CD4-positive, alpha-beta memory T cell (primary cell): ENCODE measurements at places on chromosomes 16 and 17. TPM values are rescaled to one million over a fixed set of nuclear protein-coding genes. Genes with fewer than 3 reads are reported as not detected.

DNA sequence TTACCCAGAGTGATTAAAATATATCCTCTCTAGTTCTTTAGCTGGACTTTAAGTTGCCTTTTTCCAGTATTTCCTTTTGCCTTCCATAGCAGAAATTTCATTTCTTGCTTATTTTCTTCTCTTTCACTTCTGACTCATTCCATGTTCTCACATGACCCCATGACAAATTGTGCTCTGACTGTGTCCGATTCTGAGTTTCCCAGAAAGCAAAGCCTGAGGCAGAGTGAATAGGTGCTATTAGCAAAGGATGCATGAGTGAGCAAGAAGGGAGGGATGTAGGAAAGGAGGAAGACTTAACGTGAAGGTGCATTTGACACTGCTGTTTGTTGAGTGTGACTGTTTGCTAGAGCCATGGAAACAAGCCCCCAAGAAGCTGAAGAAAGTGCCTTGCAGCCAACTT lies 82.6 kb upstream of the CNTNAP4 start:
- no peak for DNase-seq

DNA sequence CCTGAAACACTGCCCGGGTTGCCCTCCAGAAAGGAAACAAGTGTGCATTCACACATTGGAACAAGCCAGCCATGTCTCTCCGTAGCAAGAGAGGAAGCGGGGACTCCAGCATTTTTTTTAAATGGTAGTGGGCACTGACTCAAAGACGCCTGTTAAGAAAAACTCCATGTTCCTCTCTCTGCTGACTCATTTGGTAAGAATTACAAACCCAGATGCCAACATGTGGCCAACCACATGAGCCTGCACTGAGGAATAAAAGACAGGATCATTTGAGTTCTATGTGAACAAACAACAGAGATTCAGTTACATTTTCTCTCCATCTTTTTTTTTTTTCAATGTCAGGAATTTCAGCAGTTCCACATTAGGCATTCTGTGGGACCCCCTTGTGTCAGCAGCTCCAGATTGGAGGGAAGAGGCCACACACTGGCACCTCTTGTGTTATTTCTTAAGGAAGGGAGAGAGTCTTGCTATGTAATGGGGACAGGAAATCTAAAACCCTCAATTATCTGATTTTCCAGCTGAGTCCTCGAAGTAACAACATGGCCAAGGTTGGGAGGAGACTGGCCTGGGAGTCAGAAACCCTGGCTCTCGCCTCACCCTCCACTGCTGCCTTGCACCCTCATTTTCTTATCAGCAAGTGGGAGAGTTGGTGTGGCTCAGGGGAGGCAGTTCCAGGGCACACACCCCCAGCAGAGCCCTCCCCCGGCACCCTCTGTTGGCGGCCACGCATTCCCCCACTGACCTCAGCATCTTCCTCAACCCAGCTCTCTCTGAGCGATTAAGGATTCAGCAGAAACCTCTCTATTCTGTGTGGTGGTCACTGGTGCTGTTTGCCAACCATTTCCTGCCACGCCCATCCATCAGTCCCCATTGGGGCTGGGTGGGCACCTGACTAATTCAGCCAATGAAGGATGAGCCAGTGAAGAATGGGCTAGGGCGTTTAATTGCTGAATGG lies 173.0 kb downstream of the FOXL1 start:
- no peak for DNase-seq

Gene SLC52A1
- 0.53 TPM for total RNA-seq

- no peak for DNase-seq
Observed at GRCh38 chr16:9408297-9408878, 316.9 kb downstream of the HAPSTR1 start.

- DNase-seq, result no peak
Observed at GRCh38 chr17:67393809-67394397, 16.8 kb downstream of the PITPNC1 start.

GRCh38 chr16:70614208-70614951 lies 32.0 kb upstream of the IL34 start:
- no peak for DNase-seq

DNA sequence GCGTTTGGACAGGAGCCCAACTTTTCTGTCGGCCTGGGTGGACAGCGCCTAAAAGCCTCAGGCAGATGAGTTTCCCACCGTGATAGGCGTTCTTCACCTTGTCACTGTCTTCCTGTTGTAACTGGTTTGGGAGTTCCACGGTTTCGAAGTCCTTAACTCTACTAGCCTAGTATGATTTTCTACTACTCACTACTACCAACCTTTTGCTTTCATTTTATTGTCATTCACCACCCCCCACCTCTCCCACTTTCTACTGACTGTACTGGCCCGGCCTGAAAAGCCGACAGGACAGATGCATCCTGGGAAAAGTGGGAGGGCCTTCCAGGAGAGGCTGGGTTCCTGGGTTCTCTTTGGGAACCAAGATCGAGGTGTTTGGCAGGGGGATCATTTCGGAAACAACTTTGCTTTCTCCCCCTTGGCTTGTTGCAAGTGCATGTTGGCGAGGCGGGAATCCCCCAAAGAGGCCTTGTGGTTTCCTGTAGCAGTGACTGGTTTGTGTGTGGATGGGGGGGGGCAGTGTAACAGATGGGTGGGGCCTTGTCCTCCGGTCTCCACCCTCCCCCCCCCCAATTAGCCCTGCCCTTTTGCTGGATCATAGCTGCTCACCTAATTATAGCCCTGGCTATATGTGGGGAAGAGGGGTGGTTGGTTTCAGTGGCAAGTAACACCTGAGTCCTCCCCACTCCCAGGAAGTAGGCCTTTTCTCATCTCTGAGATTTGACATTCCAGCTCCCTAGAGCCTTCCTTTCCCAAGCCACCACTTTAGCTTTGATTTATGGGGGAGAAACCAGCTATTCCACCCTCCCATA lies 1.4 kb downstream of the EIF5A start:
- peak; percentile 92 for DNase-seq

Gene CFDP1
- total RNA-seq, result 42.4 TPM

Gene CCL14
- not detected for total RNA-seq

- no peak for DNase-seq
Observed at GRCh38 chr16:29927070-29927905, 1.3 kb upstream of the KCTD13 start.

GRCh38 chr17:73575470-73576221 lies 68.6 kb downstream of the SDK2 start:
- DNase-seq, result no peak

Gene IL17C
- total RNA-seq, result not detected
